ENCODE measurements at places on chromosomes 3 and 15.

- no peak for DNase-seq
Measured at GRCh38 chr3:51796854-51797253, 17.8 kb upstream of the IQCF6 start.

DNA sequence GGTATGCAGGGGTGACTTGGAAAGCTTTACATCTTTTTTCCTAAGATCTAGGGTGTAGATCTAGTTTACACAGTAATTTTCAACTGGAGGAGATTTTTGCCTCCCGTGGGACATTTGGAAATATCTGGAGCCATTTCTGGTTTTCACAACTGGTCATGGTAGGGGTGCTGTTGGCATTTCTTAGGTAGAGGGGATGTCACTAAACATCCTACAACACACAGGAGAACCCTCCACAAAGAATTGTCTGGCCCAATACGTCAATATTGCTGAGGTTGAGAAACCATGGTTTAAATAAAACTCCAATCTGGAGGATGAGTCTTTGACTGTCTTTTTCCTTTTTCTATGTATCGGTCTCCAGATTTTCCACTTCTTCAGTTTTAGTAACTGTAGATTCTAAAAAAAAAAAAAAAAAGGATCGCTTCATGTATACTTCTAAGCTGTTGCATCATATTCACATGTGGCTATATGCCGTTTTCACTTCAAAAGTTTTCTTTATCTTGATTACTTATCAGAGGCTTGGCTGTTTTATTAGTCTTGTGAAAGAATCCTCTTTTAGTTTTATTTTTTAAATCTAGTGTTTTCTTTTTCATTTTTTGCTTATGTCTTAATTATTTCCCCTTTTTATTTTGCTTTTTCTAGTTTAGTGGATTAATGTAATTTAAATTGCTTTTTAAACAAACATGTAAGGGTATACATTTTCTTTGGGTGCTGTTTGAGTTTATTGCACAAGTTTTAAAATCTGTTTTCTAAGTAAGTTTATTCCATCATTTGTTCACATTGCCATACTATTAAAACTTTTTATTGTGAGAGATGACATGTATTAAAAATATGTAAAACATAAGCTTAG lies 21.2 kb downstream of the UBE2Q2 start:
- DNase-seq: no peak

GRCh38 chr3:119235151-119235550 lies 5.5 kb downstream of the B4GALT4 start:
- no peak for DNase-seq

- DNase-seq: no peak
Measured at GRCh38 chr3:57752307-57752706, 3.8 kb upstream of the SLMAP start.

DNA sequence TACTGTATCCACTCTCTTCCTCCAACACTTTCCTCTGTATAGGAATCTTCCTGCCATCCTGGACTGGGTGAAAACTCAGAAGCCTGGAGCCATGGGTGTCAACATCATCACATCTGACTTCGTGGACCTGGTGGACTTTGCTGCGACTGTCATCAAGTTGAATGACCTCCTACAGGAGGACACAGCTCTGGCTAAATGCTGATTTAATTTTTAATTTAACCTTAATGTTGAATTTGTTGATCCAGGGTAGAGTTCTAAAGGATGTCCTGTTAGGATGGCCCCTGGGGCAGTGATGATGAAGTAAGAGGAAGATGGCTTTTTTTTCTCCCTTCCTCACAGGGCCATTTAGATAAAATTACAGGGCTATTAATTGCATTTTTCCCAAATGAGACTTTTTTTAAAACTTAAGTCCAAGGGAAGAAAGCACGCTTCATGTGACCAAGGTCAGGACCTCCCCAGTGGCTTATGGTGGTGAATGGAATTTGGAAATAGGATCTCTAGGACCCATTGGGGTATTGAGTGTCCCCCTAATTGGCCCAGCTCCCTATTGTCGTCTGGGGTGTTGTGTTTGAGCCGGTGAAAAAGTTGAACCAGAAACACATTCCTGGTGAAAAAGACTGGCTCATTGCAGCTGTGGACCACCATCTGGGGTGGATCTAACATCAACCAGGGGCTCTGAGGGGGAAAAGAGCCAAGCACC lies 125.7 kb upstream of the ZBED2 start:
- DNase-seq: no peak

DNA sequence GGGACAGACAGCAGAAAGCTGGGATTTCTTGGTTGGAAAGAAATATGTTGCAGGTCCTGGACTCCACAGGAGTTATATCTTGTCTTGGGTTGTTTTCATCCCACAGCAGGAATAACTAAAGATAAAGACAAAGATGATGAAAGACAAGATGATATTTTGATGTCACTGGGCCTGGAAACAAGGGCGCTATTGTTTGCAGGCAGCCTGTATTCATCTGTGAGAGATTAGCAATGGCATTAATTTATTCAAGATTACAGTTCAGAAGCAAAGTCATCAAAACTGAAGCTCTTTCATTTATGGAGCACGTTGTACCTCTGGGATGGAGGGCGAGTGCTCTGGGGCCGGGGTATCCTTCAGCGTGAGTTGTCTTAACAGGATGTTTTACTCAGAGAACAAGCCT lies 213.8 kb downstream of the LRTM1 start:
- no peak for DNase-seq
